ENCODE measurements at places on chromosomes 13 and 19. TPM values are rescaled to one million over a fixed set of nuclear protein-coding genes. Genes with fewer than 3 reads are reported as not detected.

Gene GRIN2D
- 0.59 TPM for polyA plus RNA-seq

Gene ZMYM2
- 14.7 TPM for polyA plus RNA-seq

Gene CCNE1
- polyA plus RNA-seq = 8.1 TPM

Gene PODNL1
- 0.32 TPM for polyA plus RNA-seq

GRCh38 chr19:42392165-42392564 lies 2.1 kb upstream of the CNFN start:
- DNase-seq = no peak
